ENCODE measurements at places on chromosomes 6 and 20.

DNA sequence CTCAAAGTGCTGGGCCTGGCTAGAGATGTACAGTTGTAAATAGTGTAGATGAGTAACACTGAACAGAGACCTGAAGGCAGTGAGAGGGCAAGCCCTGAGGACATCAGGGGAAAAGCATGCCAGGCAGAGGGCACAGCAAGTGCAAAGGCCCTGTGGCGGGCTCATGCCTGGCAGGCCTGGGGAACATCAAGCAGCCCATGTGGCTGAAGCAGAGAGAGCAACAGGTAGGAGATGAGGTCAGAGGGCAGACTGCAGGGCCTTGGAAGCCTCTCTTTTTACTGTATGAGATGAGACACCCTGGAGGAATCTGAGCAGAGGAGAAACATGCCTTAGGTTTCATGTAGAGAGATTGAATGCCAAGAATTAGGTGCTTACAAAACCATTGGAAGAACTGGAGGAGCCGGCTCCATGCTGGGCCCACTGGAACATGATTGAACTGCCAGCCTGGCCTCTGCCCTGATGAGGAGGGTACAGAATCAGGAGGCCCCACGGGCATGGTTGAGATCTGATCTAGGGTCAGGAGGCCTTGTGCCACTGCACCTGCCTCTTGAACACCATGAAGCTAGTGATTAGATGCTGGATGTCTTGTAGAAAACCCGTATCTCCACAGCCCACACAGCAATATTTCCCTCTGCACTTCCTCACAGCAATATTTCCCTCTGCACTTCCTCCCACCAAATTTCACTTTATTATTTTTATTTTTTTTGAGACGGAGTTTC is 5.9 kb upstream of the HMGA1 start:
- no peak for DNase-seq

GRCh38 chr6:37177935-37178517 is 8.1 kb downstream of the PIM1 start:
- no peak for DNase-seq

DNA sequence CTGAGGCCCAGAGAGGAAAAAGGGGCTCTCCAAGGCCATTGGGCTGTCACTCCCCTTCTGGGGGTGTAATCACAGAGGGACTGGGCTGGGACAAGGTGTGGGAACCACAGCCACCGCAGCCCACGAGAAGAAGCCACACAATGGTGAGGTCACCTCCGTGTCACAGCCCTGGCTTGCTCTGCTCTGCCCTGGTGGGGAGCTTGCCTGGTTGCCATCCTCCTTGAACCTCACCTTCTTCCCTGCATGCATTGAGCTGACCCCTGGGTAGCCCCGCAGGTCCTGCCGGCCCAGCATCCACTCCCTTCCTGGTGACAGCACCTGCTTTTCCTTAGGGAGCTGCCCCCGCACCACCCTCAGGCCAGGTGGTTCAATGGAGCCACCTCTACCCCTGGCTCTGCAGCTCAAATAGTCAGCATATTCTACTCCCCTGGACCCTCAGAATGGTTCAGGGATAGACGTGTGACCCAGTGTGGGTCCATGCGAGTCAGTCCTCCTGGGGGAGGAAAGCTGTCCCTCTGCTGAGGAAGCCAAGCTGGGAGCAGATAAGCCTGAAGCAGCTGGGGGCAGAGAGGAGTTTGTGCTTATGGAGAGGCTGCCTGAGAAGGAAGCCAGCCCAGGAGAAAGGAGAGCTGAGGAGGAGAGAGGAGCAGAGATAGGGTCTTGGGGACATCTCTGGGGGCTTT is 21.3 kb downstream of the RBM38 start:
- no peak for DNase-seq

- no peak for DNase-seq
Observed at GRCh38 chr6:34592208-34592952, 36.3 kb upstream of the SPDEF start.

- no peak for DNase-seq
Observed at GRCh38 chr6:15322781-15323536, 77.1 kb downstream of the JARID2 start.

DNA sequence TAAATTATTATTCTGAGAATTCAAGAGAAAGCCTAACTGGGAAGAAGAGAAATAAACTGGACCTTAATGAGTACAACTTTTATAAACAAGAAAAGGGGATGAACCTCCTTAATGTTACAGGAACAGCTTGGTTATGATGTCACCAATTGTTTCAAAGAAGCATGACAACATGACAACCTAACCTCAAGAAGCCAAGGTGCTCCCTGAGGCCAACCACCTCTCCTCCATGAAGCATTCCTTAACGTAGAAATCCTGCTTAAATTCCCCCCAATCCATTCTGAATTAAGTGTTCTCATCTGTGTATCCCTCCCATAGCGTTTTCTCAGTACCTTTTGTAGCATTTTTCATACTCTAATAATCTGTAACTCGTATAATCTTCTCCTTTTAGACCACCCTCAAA is 1.7 kb downstream of the HBS1L start:
- DNase-seq: no peak

GRCh38 chr6:44219053-44219814 is 2.5 kb downstream of the MYMX start:
- DNase-seq: no peak

- DNase-seq: no peak
Observed at GRCh38 chr6:150606168-150606591, 6.5 kb downstream of the PLEKHG1 start.

DNA sequence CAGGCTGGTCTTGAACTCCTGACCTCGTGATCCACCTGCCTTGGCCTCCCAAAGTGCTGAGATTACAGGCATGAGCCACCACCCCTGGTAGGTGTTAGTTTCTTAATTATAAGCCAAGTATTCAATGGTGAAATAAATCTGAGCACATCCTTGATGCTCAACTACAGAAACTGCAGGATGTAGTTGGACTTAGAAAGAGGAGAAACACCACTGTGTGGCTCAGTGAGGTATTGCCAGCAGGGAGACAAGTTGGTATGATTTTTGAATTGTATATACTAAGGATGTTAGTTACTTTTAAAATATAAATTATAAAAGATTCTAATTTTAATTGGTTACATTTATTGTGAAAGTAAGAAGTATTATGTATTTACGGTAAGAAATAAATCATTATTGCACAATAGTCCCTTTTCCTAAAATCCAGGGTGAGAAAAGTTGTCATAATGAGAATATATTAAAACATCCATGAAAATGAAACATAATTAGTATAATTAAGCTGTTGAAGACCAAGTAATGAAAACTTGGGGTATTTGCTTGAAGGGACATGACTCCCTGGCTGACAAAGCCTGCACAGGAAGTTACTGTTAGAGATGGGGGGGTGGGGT is 17.6 kb downstream of the SLC18B1 start:
- DNase-seq: peak; percentile 5

GRCh38 chr20:15848126-15848525 is 725.1 kb downstream of the KIF16B start:
- no peak for DNase-seq

DNA sequence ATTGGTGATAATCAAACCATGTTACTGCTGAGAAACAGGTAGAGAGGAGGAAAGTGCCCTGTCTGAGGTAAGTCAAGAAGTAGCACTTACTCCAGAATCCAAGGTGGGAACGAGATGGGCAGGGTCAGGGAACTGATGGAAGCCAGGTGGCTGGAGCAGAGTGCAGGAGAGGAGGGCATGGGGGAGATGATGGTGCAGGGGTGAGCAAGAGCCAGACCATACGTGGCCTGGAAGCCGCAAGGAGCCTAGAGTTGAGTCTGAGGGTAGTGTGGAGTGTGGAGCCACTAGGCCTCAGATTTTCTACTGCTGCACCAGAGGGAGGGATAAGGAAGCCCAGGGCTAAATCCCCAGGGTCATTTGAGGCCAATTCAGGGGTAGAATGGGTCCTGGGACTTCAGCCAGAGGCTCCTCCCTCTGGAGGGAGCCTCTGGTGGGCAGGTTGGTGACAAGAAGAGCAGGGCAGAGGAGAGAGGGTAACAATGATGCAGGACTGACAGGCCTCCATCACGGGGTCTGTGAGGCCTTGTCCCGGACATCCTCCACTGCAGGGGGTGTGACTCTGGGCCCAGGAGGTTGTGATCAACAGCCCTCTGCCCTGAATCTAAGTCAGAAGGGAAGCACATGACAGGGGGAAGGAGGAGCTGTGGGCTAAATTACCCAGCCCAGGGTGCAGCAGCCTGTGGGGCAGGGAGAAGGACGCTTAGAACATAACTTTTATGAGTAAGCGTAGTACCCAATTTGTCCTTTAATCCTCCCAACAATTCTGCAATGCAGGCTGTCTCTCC is 28.7 kb downstream of the COX4I2 start:
- DNase-seq: no peak

GRCh38 chr6:63805808-63806572 is 170.4 kb downstream of the PHF3 start:
- peak; percentile 45 for DNase-seq

DNA sequence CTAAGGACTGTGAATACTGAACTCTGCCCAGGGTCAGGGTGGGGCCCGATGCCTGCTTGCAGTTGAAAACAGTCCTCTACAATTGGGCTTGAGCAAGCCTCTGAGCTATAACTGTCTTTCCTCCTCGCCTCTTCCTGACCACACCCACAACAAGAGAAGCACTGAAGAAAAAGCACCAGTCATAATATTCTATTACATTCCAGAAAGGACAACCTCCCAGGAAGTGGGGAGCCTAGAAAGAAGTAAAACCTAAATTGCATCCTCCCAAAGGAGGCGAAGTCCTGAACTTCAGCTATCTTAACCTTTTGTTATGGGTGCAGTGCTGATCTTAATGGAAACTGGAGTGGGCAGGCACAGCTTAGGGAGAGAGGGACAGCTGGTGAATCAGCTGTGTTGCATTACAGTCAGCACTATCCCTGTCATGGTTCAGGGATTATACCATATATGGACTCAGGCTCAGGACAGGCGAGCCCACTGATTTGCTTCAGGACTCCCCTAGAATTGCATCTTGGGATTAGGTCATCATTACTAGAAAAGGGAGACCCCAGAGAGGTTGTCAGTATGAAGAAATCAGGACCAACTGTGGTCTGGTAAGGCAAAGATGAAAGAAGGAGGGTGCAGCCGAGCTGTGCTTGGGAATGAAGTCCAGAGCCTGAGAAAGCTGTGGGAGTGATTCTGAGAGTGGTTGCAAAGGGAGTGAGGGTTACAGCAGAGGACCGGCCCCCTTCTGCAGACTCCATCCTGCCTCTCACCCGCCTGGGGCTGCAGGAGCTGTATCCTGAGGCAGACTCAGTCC is 18.3 kb upstream of the TRAM2 start:
- DNase-seq: peak; percentile 80

DNA sequence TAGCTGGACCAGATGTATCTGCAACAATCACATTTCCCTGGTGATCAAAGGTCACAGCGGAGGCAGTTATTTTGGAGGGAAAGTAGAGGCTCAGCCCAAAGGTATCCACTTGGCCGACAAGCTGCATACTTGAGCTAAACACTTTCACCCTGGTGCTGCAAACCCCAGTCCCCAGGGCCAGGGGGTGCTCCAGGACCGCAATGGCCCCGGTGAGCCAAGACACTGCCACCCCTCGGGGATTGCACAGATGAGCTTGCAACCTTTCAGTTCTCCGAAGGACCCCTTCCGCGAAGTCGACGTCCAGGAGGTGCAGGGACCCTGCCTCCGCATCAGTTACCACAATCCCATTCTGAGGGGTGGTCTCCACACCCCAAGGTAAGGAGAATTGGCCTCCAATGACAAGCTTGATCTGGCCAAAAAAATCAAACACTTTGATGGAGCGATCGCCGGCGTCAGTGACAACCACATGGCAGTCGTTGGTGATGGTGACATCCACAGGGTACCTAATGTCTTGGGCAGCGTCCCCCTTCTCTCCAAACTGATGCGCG is 823 bp downstream of the NHLRC1 start:
- no peak for DNase-seq

DNA sequence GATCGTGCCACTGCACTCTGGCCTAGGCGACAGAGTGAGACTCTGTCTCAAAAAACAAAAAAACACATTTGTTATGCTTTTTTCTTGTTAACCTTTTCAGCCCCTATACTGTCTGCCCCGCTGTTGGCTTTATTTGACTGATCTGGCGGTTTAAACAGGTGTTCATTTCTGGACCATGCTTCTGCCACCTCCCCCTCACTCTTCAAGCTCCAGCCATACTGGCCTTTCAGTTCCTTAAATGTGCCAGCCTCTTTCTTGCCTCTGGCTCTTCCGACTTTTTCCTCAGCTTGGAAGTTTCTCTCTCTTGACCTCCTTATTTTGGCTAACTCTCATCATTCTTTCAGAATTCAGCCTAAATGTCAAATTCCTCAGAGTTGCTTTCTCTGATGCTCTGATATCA is 35.2 kb upstream of the TXLNB start:
- DNase-seq: no peak

All from AG04449 (cell line).